ENCODE measurements at places on chromosomes 4 and X. TPM values are rescaled to one million over a fixed set of nuclear protein-coding genes. Genes with fewer than 3 reads are reported as not detected.

Gene ERVMER34-1
- not detected for total RNA-seq

GRCh38 chr4:25859429-25860148, 3.2 kb downstream of the SEL1L3 start:
- H3K4me3 ChIP-seq: no peak overlapping the region
- H3K27me3 ChIP-seq: no peaks in the 10 kb centered on the region
- no peak for DNase-seq
- no peaks in the 10 kb centered on the region for H3K36me3 ChIP-seq
- peaks cover 6% of the 10 kb centered on the region for H3K4me1 ChIP-seq

GRCh38 chr4:113979905-113980615, 613 bp upstream of the ARSJ start:
- no peaks in the 10 kb centered on the region for H3K27me3 ChIP-seq
- H3K27ac ChIP-seq: peak overlapping the region; percentile 92
- H3K4me1 ChIP-seq: peaks cover 17% of the 10 kb centered on the region
- DNase-seq: no peak

DNA sequence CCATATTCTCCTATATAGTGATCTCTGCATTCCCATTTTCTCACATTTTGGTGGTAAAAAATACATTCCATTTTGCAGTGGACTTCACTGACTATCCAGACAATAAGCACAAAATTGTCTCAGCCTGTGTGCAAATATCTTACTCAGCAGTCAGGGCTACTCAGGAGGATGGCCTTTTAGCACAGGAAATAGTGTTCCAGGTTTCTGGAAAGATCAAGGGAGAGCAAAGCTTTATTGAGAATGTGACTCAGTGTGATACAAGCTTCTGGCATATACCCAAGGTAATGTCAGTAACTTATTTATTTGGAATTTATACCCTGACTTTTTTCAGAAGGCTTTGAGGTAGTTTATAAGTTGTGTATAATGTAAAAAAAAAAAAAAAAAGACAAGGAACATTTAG, 233.4 kb downstream of the TEX13A start:
- H3K36me3 ChIP-seq: no peaks in the 10 kb centered on the region
- H3K27me3 ChIP-seq: no peaks in the 10 kb centered on the region
- H3K27ac ChIP-seq: no peak overlapping the region

- no peak overlapping the region for H3K4me3 ChIP-seq
- DNase-seq: no peak
Observed at GRCh38 chr4:57059890-57060716, 50.1 kb downstream of the IGFBP7 start.
